ENCODE measurements at places on chromosomes 12 and 14.

GRCh38 chr12:95402096-95402495 lies 71.9 kb upstream of the METAP2 start:
- no peak for DNase-seq

DNA sequence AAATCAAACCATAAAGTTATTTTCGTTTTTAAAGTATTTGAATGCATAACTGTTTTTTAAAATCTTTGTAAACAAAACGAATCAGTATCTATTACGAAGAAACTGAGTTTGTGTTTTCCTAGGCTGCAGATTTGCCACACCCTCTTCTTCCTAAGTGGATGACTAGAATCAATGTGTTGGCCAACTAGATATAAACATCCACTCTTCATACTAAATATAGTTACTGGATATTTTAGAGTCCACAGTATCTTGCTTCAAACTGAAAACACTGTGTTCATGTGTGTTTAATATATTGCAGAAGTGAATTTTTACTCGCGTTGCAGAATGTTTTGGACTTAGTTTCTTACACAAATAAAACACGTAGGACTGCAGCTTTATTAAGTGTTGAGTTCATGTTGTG lies 63.2 kb downstream of the KLHL28 start:
- no peak for DNase-seq

GRCh38 chr12:111570084-111570961 lies 28.8 kb downstream of the ATXN2 start:
- DNase-seq = no peak

GRCh38 chr12:29783773-29784666 lies at the start of gene TMTC1:
TSS of gene TMTC1 (minus strand) at chr12:29783942. CDS start at chr12:29783751, 191 bp downstream.
- DNase-seq = peak; percentile 32

DNA sequence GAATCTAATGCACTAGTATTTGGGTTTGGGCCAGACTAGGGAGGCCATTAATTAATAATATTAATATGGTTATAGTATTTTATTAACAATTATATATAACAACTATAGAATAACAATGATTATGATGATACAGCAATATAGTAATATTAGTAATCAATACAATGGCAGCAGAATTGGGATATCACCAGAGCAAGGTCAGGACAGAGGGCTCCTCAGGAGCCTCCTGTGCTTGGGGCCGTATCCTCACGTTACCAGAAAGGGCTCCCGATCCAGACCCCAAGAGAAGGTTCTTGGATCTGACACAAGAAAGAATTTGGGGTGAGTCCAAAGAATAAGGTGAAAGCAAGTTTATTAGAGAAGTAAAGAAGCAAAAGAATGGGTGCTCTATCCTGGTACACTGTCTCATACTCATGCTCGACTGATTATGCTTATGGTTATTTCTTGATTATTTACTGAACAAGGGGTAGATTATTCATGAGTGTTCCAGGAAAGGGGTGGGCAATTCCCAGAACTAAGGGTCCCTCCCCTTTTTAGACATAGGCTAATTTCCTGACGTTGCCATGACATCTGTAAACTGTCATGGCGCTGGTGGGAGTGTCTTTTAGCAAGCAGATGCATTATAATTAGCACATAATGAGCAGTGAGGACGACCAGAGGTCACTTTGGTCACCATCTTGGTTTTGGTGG lies 61.6 kb downstream of the RIN3 start:
- DNase-seq = no peak

- no peak for DNase-seq
Measured at GRCh38 chr12:89949457-89950195, 241.0 kb upstream of the ATP2B1 start.

GRCh38 chr12:91361864-91362263 lies 179.2 kb upstream of the DCN start:
- DNase-seq = no peak

GRCh38 chr12:47838286-47838931 lies 18.7 kb upstream of the HDAC7 start:
- DNase-seq = no peak

DNA sequence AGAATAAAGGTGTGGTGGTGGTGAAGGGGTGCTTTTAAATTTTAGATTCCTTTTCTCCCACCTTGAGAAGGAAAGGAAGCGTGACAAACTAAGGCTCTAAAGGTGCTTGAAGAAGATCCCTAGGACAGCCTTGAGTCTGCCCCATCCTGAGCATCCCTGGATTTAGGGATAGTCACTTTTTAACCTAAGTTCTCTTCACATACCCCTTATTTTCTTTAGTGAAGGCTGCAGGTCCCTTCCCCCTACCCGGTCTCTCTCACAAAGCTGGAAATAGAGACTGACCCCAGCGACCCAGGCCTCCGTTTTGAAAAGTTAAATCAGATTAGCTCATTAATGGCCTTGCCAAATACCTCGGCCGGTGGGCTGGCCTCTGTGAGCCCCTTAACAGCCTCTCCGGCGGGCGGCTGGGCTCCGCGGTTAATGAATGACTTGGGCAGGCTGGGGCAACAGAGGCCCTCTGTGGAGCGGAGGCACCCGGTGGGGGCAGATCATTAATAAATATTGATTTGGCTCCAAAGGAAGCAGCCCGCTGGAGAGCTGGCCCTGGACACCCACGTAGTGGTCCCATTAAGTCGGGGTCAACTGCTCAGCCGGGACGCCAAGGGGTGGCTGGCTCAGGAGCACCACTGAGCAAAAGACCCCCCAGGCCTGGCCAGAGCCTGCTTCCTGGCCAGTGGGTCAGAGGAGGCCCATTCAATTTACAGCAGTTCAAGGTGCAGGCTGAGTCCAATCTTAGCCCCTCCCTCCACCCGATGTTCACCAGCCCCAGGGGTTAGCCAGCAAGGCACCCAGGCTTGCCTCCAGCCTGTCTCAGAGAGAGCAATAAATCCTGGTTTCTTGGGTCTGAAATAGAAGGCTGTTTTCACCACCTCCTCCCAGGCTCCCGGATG lies 31.8 kb downstream of the PAH start:
- DNase-seq = no peak

DNA sequence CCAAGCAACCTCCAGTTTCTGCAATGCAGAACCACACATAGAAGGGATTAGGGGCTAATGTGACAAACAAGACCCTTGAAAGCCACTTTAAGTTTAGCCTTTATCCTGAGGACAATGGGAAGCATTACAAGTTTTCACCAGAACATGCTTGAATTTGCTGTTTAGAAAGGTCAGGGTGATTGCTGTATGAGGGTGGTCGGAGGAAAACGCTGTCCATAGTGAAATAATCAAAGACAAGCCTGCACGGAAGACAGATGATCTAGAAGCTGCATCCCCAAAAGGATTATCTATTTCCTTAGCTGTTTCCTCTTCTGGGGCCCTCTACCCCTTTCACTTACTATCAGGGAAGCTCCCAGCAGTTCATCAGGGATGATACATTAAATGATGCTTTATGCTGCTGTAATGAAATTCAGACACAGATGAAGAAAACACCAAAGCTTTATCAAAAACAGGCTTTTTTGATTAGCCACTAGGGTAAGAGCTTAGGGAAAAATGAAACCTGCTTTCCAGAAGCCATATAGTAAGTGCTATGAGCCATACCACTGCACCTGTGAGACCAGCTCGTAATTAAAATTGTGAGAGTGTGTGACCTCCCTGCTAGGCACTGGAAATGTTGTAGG lies 6.5 kb downstream of the HAL start:
- no peak for DNase-seq

GRCh38 chr14:49506650-49507049 lies 79.5 kb downstream of the RPS29 start:
- no peak for DNase-seq

GRCh38 chr12:2456813-2457186 lies 338.0 kb upstream of the FKBP4 start:
- no peak for DNase-seq

Data from D721Med (cell line).